ENCODE measurements at places on chromosomes 3 and 15.

DNA sequence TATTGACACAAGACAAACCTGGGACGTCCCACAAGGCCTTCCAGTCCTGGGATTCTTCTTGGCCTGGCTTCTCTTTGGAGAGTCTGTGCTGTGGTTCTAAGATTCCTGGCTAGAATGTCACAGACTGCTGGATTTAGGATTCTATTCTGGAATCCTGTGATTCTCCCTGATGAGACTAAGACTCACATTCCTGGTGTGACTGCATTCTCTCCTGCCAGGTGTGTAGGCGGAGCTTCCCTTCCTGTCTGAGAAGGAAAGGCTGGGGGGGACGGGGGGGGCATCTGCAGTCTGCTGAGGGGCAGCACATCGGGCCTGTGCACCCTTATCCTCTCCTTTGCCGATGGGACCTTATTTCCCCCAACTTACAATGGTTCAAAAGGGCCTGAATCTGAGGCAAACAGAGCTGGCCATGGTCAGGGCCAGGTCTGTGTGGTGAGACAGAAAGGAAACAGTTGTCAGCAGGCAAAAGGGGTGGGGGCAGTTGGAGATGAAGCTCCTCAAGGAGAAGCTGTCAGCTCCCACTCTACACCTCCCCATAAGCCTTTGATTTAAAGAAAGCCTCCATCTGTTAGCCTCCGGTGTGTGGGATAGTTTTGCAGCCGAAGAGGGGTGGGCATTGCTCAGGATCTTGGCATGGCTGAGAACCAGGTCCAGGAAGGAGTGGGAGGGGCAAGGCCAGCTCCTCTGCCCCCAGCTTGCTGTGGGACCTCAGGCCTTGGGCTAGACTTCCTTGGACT lies 30.9 kb downstream of the VIPR1 start:
- no peak for DNase-seq

- no peak for DNase-seq
Measured at GRCh38 chr15:45586601-45587094, 531 bp upstream of the BLOC1S6 start.

DNA sequence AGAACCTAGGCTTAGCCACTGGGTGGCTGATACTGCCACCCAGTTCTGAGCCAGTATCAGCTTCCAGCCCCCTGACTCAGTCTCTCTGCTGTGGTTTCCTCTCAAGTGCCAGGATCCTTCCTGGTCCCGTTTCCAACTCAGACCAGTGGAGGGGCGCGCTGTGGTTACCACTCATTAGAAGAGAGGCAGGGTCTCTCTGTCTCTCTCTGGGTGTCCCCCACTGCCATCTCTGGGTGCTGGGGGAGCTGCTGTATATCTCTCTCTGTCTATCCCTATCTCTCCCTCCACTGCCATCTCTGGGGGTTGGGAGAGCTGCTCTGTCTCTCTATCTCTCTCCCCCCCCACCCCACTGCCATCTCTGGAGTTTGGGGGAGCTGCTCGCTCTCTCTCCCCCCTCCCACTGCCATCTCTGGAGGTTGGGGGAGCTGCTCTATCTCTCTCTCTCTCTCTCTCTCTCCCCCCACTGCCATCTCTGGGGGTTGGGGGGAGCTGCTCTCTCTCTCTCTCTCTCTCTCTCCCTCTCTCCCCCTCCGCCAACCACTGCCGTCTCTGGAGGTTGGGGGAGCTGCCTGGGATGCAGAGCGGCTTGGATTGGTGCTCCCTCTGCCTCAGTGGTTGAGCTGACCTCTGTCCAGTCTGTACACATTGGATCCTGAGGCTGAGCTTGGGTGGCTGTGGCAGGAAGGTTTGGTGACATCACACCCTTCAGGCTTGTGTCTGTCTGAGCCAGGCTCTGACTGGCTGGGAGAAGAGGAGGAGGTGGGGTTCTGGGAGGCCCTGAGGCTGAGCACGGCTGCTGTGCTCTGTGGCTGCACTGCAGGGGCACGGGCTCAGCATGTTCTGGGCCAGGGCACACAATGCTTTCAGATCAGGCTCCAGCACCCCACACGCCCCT lies 98.9 kb downstream of the APBA2 start:
- peak; percentile 26 for DNase-seq

GRCh38 chr3:12499474-12499873 lies 15.2 kb downstream of the TSEN2 start:
- no peak for DNase-seq

DNA sequence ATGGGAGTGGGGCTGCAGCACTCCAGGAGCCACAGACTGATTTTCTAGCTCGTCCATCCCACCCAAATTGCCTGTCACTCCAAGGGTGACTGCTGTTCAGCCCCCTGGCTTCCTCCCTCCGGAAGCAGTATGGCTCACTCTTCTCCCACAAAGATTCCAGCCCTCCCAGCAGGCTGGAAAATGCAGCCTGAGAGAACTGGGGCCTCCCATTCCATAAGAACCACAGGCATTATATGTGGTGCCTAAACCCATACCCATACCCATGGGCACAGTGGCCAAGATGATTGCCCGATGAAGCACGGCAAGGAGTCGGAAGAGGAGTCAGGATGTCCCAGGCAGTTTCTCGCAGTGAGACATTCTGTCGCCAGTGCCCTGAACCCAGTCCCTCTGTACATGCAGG lies 6.0 kb upstream of the VILL start:
- peak; percentile 10 for DNase-seq

DNA sequence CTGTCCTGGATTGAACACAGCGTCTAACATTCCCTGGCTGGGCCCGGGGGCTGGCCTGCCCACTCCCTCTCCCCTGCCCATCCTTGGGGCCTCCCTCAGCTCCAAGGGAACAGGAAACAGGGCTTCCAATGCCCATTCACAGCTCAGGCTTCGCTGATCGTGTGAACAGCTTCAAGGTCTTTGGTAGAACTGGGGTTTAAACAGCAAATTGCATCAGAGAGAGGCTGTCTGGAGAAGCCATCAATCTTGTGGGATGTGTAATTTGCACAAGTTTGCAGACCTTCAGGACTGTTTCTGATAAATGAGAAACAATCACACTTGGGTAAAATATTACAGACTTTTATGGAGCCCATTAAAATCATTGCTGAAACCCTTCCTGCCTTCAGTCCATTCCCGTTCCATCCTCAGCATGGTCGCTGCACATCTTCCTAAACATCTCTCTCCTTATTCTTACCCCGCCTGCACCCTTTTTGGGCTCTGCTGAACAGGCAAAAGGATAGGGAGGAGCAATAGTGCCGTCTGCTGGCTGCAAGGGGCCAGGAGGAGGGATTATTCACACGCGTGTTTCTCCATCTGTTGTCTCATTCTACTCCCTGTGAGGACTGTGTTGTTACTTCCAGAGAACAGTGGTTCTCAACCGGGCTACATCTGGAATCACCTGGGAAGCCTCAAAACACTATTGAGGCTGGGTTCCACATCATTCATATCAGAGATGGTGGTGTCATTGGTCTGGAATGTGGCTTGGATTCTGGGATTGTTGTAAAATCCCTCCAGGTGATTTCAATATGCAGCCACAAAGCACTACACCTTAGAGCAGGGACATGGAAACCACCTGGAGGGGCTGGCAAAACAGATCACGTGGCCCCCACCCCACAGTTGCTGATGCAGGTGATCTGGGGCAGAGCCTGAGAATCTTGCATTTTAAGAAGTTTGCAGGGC lies 116.3 kb downstream of the CLSTN2 start:
- DNase-seq: peak; percentile 65

DNA sequence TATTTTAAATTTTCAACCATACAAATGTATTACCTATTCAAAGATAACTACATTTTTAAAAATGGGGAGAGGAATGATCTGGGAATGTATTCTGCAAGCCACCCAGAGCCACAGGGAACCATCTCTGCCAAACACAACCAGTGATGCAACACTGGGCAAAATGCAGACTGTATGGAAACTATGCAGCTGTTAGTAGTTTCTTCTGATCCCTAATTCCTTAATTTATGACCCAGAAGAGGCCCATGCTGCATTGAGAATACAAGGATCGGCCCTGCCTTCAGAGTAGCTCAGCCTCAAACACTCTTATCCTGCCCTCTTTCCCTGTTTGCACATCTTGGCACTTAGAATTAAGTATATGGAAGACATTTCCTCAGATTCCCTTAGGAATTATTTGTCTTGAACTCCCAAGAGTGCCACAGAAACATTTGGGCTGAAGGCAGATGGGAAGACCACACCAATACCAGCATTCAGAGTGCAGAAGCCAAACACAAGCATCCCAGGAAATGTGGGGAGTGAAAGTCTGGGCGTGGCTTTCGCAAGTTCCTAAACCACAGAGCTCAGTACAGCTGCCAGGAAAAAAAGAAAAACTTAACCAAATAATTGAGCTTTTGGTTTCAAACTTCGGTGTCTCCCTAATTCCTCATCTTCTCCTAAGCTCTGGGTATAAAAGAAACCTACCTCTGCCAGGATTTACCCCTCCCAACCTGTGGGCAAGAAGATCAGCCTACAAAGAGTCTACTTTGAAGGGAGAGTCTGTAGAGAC lies 5.3 kb downstream of the SNUPN start:
- DNase-seq: peak; percentile 35

DNA sequence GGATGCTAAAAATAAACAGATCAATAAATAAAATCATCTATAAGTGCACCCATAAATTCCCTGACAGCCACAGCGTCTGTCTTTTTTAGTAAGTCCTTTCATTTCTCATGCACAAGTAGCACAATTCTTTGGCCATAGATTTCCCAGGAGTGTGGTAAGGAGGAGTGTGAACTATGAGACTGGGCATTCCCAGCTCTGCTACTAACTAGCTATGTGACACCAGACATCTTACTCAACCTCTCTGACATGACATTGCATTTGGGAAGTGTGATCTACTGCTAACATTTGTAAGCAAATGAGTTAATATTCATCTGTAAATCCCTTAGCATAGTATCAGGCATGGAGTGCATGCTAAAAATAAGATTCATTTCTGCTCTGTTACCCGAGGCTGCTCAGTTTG lies 301.7 kb downstream of the NTRK3 start:
- DNase-seq: no peak

- DNase-seq: no peak
Measured at GRCh38 chr3:197399486-197399885, 101.1 kb upstream of the DLG1 start.

DNA sequence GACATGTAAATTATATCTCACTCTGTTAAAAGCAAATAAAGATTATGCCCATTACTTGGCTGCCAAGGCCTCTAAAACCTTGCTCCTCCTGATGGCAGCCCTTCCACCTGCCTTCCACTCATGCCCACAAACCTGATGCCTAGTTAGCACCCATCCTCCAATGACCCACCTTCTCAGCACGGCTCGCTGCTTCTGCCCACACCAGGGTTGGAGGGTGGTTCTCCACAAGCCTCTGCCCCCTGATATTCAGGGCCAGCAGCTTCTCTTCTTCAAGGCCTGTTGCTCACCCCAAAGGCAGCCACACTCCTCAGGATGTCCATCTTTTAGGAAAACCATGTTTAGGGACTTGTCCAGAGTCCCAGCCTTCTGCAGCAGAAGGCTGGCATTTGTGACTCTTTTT lies 263.4 kb upstream of the TLE3 start:
- DNase-seq: no peak

DNA sequence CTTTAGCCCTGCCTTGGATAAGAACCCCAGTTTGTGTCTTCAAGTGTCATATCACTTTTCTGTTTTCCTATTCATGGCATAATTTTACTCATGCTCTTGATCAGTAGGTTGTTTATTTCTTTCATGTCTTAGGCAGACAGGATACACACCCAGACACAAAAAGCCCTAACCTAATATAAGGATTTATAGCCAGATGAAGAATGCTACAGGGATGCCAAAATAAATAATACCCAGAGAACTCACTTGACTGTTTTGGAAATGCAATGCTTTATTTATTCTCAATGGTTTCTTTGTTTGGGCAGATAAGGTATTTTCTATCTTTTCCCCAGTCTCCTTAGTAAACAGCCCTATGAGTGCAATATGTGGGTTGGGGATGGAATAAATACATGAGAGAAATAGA lies 424.0 kb upstream of the PDZRN3 start:
- no peak for DNase-seq

GRCh38 chr3:43268636-43269035 lies 17.7 kb upstream of the SNRK start:
- DNase-seq: no peak

GRCh38 chr15:57281321-57281720 lies 95.0 kb upstream of the CGNL1 start:
- no peak for DNase-seq

- no peak for DNase-seq
Measured at GRCh38 chr3:96779810-96780209, 34.6 kb upstream of the EPHA6 start.

GRCh38 chr3:101509811-101510210 lies 3.2 kb downstream of the SENP7 start:
- no peak for DNase-seq

- DNase-seq: no peak
Measured at GRCh38 chr15:50607129-50607528, 60.7 kb upstream of the USP50 start.

DNA sequence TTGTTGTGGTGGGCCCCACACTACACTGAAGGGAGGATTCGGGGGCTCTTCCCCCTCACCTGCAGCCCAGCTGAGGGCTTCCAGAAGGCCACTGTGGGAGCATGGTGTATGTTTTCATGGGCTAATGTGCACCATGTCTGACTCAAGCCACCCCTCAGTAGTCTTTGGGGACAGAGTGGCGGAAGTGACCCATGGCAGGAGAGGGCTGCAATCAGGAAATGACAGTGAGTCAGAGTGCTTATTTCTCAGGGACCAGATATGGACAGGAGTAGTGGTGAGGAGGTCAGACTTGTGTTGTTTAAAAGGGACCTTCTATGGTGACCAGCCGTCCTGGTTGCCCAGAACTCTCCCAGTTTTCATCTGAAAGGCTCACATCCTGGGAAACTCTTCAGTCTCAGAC lies 32.8 kb upstream of the SLC9A9 start:
- no peak for DNase-seq
